ENCODE measurements at places on chromosomes 6 and 20. TPM values are rescaled to one million over a fixed set of nuclear protein-coding genes. Genes with fewer than 3 reads are reported as not detected.

DNA sequence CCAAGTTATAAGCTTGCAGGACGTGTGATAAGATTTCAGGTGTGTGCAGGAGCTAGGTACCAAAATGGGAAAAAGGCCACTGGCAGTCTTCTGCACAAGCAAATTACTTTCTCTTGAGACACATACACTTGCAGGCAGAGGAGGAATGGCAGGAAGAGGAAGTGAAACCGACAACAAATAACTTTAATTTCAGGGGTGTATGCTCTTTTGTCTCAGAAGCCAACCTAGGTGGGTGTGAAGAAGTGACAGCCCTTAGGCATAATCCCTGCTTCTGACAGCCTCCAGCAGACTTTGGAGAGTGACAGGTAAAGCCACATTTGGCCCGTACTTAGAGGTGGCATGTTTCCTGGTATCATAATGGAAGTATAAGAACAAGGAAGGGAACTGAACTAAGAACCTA is 118.8 kb upstream of the TRAF3IP2 start:
- H3K4me3 ChIP-seq = no peak overlapping the region
- H3K36me3 ChIP-seq = no peaks in the 10 kb centered on the region
- no peak for DNase-seq
- no peaks in the 10 kb centered on the region for H3K27me3 ChIP-seq

DNA sequence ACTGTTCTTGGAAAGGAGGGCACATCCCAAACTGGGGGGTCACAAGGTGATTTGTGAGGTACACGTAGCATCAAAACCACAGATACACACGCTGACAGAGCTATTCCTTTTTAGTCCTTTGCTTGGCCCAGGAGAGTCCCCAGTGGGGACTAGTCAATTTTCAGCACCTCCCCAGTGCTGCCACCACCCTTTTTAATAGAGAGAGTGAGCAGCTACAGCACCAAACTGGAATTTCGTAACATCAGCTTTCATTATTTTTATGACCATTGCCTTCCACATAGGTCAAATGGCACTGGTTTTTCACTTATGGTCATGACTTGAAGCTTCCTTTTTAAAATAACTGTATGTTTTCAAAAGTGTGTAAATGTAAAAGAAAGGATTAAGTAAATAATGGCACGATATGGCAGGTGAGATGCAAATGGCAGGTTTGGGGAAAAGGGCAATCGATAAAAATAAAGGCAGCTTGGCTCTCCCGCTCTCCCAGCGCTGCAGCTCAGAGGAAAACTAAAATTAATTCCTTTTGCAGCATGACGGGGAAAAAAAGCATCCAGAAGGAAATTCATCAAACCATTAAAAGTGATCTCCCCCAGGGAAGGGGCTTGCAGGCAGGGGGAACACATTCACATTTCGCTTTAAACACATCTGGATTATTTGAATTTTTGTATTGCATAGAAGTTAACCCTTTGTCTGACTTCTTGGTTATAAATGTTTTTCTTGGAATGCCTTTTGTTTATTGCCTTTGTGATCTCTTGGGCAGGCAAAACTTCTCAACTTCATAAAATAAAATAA is 95.2 kb downstream of the ANKRD60 start:
- peaks cover 62% of the 10 kb centered on the region for H3K4me1 ChIP-seq
- H3K27me3 ChIP-seq = no peaks in the 10 kb centered on the region
- H3K36me3 ChIP-seq = no peaks in the 10 kb centered on the region
- peak overlapping the region; percentile 89 for H3K27ac ChIP-seq
- DNase-seq = no peak

- H3K4me3 ChIP-seq = no peak overlapping the region
- DNase-seq = no peak
- no peaks in the 10 kb centered on the region for H3K36me3 ChIP-seq
- H3K27ac ChIP-seq = no peak overlapping the region
These were observed 29.3 kb upstream of the SSTR4 start for GRCh38 chr20:23005776-23006175.

- H3K4me3 ChIP-seq = no peak overlapping the region
- no peak overlapping the region for H3K27ac ChIP-seq
- H3K36me3 ChIP-seq = no peaks in the 10 kb centered on the region
- no peaks in the 10 kb centered on the region for H3K4me1 ChIP-seq
These were observed 263.6 kb downstream of the CD83 start for GRCh38 chr6:14380901-14381828.

DNA sequence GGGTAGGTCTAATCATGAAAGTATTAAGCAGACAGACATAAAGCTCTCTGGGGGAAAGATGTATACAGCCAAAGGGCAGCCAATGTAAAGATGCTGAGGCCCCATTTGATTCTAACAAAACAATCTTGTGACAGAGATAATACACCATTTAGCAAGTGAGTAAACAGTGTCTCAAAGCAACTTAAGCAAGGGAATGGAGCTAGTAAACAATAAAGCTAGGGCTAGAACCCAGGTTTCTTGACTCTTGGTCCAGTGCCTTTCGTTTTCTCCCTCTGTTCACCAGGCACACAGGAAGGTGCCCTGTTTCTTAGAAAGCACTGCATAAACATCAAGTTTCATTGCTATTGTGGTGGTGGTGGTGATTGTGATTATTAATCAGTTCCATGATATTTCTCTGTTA is 5.1 kb downstream of the ELOVL2 start:
- H3K4me1 ChIP-seq = peaks cover 4% of the 10 kb centered on the region
- no peak overlapping the region for H3K27ac ChIP-seq
- no peak overlapping the region for H3K4me3 ChIP-seq
- H3K27me3 ChIP-seq = no peaks in the 10 kb centered on the region
- DNase-seq = no peak

GRCh38 chr6:132286298-132287019 is 114.8 kb downstream of the MOXD1 start:
- H3K27me3 ChIP-seq = no peaks in the 10 kb centered on the region
- no peaks in the 10 kb centered on the region for H3K4me1 ChIP-seq
- DNase-seq = no peak
- no peak overlapping the region for H3K27ac ChIP-seq
- no peak overlapping the region for H3K4me3 ChIP-seq

The CAGE1 gene
- not detected for total RNA-seq

The SYCP2L gene
- 0.32 TPM for total RNA-seq

The DPPA5 gene
- total RNA-seq = not detected

The RIPOR3 gene
- 15.1 TPM for total RNA-seq

The KIAA0408 gene
- total RNA-seq = not detected

The VIP gene
- not detected for total RNA-seq

The TFAP2C gene
- 4.9 TPM for total RNA-seq

Measured in ascending aorta (tissue), 2 donors.